ENCODE measurements at places on chromosomes 2 and 18.

DNA sequence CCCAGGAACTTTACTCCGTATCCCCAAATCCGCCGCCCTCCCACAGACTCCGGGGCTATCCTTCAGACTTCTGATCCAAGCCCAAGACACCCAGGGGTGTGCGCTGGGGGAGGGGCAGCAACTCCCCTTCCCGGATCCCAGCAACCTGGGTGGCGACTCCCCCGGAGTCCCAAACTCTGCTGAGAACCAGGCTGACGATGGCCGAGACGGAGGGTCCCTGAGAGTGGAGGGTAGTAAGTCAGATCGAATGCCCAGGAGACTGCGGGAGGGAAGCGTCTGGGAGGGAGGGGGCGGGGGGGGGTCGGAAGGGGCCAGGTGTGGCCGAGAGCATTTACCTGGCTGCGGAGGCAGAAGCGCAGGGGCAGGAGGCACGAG is 7.0 kb upstream of the TNS1 start:
- no peak for DNase-seq

GRCh38 chr18:48813833-48814489 is 136.8 kb downstream of the SMAD7 start:
- DNase-seq: no peak

- no peak for DNase-seq
Observed at GRCh38 chr2:38875227-38875575, 533 bp downstream of the DHX57 start.

DNA sequence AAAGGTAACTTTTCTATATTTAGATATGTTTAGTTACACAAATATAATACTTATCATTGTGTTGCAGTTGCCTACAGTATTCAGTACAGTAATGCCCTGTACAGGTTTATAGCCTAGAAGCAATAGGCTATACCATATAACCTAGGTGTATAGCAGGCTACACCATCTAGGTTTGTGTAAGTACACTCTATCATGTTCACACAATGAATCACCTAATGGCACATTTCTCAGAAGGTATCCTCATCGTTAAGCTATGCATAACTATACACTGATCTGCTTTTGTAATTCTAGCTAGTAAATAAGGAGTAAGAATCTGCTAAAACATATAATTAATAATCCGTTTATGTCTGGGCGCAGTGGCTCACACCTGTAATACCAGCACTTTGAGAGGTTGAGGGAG is 102.1 kb downstream of the COMMD1 start:
- no peak for DNase-seq

DNA sequence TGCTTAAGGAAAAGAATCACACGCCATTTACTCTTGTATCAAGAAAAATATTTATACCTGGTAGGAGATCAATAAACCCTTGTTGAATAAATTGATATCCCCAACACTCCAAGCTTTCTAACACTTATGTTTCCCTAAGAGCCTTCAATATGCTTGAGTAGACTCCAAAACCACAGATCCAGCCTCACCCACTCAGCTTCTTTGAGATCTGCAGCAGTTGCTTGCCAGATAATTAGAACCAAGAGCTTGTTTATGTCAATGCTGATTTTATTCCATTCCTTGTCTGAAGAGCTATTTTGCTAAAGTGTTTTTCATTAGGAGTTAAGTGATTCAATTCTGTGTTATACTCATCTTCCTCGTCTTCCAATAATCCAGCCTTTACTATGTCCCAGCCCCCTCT is 26.3 kb upstream of the CRIM1 start:
- DNase-seq: peak; percentile 70

GRCh38 chr18:37182340-37183135 is 353.6 kb downstream of the KIAA1328 start:
- DNase-seq: no peak

DNA sequence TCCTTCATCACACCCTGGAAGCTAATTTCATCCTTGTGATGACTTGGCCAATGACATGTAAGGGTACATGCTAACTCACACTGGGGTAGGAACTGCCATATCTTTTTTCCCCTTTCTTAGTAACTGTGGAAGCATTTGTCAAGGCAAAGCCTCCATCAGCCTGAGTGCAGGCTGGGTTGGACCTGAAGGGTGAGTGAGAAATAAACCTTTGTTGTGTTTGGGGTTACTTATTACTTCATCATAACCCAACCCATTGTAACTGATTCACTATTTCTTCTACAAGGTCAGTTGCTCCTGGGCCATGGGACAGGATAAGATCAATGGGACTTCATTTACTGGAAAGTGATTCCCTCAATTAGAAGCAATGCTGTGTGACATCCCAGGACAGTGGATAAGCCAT is 108.4 kb downstream of the COL6A3 start:
- no peak for DNase-seq
